ENCODE measurements at places on chromosomes 2 and 18.

DNA sequence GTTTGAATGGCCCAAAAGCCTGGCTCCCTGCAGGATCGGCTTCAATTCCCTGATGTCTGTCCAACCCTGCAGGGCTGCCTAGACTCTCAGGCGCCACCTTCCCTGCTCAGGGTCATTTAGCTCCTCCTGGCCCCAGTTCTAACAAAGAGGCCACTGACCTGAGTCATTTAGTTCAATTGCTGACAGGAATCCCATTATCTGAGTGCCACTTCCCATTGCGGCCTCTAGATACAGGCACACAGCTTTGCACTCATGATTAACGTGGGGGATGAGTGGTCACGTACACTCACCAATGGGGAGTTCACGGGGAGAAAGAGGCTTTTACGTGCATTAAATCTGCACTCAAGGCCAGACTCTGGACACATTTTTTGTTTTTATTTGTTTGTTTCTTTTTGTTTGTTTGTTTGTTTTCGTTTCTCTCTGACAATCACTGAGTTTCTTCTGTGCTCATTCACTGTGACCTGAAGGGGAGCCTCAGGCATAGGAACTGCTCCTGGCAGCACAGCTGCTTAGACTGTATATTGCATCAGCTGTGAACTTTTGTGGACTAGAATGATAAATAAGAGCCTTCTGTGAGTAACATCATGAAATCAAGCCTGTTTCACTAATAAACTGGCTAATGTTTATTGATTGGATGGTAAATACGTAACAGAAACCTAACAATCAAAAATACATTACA lies 118.9 kb upstream of the CTNNA2 start:
- DNase-seq = no peak

- no peak for DNase-seq
These were observed 19.9 kb upstream of the ELAC1 start for GRCh38 chr18:50947899-50948298.

- peak; percentile 34 for DNase-seq
These were observed 8.0 kb downstream of the TMBIM1 start for GRCh38 chr2:218284106-218284811.

DNA sequence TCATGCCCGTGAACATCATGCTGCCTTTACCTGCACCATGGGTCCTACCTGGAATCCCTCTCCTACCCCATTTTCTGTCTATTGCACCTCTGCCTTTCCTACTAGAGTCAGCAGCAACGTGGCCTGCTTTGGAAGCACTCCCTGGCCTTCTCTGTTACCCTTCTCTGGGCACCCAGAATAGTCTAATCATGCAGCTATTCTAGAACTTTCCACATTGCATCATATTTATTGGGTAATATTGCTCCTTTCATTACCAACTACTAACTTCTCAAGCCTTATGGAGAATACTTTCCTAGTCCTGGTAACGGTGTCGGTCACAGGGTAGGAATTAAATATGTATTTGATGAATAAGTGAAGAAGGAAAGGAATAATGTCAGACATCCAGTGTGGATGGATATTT lies 33.3 kb upstream of the CREG2 start:
- DNase-seq = no peak

- no peak for DNase-seq
These were observed 32.6 kb upstream of the CNGA3 start for GRCh38 chr2:98313492-98314250.

DNA sequence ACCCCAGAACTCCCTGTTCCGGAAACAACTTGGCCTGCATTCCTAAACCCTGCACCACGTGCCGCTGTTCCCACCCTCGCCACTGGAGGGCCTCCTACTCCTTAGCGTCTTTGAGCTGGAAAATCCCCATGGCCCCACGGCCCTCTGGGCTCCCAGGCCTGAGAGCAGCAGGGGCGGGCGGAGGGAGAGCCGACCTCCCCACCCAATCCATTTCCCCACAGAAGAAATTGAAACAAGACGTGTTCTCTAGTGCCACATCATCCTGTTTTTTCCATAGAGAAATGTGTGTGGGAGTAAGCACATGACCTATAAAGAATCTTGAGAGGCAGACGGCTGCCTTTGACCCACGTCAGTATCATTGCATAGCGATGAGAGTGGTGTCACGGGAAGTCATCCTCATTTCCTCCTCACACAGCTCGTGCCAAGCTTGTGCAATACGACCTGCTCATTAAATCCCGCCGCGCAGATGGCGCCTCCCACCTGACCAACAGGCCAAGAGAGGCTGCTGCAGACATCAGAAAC lies 79.2 kb downstream of the LAMA1 start:
- DNase-seq = no peak

GRCh38 chr18:10495936-10496335 lies 29.9 kb upstream of the NAPG start:
- no peak for DNase-seq

DNA sequence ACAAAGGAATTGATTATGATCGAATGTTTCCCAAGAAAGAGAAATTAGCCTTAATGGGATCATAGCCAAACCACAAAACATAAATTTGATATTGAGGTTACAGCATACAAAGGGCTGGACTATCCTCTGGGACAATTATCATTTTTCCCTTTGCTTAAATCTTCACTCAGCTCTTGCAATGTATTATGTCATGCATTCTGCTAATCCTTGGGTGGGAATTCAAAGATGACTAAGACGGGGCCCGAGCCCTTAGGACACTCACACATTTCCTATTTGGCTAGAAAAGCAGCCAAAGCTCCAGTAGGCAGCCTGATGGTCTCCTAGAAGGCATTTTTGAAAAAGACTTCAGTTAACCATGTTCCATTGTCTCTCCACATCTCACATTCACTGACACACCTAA lies 17.2 kb upstream of the NMI start:
- no peak for DNase-seq

DNA sequence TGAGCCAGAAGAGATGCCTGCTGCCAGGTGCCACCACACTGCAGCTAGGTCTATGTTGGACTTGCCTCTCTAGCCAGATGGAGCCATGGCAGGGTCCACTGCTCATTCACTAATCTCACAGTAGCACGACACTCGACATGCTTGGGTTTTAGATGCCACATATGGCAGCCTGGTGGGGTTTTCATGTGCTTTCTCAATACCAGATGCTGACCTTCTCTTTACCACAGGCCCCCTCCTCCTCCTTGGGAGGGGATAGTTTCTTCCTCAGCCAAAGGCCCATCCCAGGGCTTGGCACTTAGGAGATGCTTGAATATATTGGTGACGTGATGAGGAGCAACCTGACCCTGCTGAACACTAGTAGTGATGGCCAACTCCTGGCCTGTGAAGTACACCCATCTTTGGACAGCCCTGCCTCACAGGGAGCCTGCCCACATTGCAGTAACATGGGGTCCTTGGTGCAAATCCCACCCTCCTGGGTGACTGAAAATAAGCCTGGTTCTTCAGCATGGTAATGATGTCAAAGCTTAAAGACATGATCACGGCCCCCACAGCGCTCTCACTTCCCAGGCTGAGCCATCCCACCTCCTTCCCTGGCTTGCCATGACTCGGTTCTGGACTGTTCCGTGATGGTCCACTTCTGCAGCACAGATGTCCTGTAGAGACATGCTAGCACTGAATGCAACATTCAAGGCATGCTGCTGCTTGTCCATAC lies 227.5 kb downstream of the SH3RF3 start:
- no peak for DNase-seq

DNA sequence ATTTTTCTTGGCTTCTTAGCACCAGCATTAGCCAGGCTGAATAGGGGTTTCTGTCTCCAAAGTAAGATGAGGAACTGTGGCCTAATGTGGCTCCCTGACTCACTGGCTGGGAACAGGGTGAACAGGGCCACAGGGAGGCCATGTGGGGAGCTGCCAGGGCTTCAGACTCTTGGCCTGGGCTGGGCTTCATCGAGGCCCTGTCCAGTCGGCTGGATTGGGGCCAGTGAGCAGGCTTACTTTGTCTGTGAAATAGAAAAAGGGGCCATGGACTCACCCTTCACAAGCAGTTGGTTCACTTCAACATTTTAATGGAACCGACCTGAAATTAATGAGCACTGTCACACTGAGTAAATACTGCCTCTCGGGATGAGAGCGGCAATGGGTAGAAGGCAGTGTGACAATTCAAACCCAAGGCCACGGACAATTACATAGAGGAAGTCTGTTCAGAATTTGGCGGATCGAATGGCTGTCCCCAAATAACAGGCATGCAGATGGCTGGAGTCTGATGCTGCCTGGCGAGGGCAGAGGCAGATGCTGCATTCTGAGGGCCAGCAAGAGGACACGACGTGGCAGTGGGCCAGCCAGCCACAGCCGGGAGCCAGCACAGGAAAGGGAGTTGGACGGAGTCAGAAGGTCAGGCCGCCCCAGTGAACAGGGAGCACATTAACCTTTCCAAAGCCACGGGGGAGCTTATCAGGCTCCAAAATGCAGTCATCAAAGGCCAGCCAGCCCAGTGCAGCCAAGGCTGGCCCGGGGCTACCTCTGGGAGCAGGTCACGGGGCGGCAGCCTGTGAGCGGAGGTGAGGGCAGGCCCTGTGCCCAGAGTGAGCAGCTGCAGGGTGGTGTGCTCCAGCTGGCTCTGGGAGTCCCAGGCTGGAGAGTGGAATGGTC lies 146.6 kb upstream of the REV1 start:
- no peak for DNase-seq

- no peak for DNase-seq
These were observed 210.7 kb downstream of the KLHL29 start for GRCh38 chr2:23595601-23596251.

- no peak for DNase-seq
These were observed 422.8 kb downstream of the SETBP1 start for GRCh38 chr18:45103319-45104048.

DNA sequence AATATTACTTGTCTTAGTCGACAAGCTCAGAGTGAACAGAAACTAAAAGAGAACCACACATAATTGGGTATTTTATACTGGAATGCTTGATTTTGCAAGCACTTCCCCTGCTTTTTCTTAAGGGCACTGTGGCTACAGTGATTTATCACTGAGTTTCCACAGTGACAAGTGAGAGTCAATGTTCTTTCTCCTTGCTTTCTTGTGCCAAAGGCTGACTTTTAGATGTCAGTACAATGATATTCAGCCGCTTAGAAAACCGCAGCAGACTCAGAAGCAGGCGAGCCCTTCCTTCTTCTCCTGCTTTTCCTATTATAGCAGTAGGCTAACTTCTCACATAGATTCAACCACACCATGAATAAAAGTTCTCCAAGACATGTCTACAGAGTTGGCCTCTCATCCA lies 1603.6 kb upstream of the NXPH2 start:
- no peak for DNase-seq

GRCh38 chr2:232649033-232649432 lies 15.6 kb downstream of the EFHD1 start:
- no peak for DNase-seq

DNA sequence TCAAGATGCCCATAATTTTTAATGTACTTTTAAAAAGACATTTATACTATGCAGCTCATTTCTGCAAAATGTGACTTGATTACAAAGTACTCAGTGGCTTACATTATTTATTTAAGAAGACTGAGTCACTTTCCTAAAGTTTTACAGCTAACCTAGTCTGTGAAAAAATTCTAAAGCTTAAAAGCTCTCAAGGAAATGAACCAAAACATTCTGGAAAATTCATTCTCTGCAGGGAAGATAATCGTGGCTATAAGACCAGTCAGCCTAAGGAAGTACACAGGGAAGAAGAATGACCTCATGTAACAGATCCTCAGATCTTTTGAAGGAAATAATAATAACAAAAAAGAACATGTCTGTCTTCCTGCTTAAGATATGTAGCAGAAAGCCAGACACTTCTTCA lies 232.1 kb upstream of the STK17B start:
- no peak for DNase-seq

- DNase-seq = no peak
These were observed 157.1 kb downstream of the DYM start for GRCh38 chr18:49303379-49303778.

DNA sequence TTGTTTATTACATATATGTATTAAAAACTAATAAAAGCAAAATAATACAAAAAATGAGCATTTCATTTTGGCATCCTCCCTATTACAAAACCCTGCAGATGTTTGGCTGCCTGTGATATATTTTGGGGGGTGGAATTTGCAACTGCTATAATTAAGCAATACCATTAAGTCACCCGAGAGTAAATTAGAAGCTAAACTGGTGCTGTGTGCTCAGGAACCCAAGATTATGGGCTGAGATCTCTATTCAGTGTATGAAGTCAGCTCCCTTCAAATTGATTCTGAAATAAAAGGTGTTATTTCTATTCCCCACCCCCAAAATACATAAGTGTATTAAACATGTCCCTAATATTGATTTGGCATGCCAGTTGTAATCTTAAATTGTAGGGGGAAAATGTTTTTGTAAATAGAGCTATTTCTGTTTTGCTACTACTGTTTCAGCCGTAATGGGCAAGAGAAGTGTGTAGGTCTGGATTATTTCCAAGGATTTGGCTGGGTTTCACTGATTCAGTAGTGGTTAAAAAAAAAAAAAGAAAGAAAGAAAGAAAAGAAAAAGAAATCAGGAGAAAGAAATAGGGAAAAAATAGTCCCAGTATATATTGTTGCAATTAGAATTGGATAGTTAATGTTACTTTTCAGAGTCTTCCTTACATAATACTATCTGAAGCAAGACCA lies 110.9 kb downstream of the SS18 start:
- DNase-seq = no peak

- DNase-seq = no peak
These were observed 555.6 kb upstream of the ZEB2 start for GRCh38 chr2:145075454-145076062.

GRCh38 chr2:127261804-127262406 lies 32.0 kb downstream of the ERCC3 start:
- no peak for DNase-seq

DNA sequence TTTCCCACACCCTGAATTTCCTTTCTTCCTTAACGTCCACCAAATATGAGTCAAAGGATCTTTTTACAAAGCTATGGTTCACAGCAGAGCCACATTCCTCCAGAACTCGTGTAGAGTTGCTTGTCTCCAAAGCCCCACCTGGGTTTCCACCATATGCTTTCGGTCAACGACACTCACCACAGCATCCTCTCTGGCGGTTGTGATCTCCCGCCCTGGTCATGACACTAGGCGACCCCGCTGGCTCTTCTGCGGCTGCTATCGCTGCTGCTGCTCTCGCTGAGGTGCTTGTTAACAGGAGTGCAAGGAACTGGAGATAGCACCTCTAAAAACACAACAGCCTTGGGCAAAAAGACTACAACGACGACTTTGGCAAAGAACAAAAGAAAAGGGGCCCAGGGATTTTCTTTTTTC lies 340 bp downstream of the SLC40A1 start:
- no peak for DNase-seq

- no peak for DNase-seq
These were observed 23.9 kb downstream of the DOK1 start for GRCh38 chr2:74578408-74578807.

DNA sequence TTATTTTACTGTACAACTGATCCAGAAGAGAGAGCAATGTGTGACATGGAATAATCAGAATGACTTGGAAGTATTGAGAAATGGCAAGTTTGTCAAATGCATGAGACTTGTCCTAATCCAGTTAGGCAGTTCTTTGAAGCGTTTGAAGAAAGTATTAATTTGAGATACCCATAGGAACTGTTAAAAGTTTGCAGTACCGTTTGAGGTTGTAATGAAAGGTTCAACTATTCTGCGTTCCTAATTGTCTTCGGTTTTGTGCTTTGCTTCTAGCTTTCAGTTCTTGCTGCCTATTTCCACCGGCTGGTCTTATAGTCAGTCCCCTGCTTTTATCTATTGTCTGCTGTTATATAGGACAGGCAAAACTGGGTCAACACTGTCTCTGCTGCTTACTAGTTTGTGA lies 41.8 kb downstream of the COX7A2L start:
- DNase-seq = no peak

- no peak for DNase-seq
These were observed 86.0 kb upstream of the ACVR2A start for GRCh38 chr2:147758821-147759220.
